ENCODE measurements at places on chromosomes 16 and 17. TPM values are rescaled to one million over a fixed set of nuclear protein-coding genes. Genes with fewer than 3 reads are reported as not detected.

TACO1 gene
- 7.9 TPM for total RNA-seq

IKZF3 gene
- not detected for total RNA-seq

NQO1 gene
- total RNA-seq, result 431 TPM

LUC7L gene
- total RNA-seq, result 78.5 TPM

PITPNM3 gene
- total RNA-seq, result 13.7 TPM

NETO2 gene
- total RNA-seq, result 9.4 TPM

GP2 gene
- total RNA-seq, result not detected

ZMYND15 gene
- total RNA-seq, result 0.32 TPM

TXNL4B gene
- 6.6 TPM for total RNA-seq

DNA sequence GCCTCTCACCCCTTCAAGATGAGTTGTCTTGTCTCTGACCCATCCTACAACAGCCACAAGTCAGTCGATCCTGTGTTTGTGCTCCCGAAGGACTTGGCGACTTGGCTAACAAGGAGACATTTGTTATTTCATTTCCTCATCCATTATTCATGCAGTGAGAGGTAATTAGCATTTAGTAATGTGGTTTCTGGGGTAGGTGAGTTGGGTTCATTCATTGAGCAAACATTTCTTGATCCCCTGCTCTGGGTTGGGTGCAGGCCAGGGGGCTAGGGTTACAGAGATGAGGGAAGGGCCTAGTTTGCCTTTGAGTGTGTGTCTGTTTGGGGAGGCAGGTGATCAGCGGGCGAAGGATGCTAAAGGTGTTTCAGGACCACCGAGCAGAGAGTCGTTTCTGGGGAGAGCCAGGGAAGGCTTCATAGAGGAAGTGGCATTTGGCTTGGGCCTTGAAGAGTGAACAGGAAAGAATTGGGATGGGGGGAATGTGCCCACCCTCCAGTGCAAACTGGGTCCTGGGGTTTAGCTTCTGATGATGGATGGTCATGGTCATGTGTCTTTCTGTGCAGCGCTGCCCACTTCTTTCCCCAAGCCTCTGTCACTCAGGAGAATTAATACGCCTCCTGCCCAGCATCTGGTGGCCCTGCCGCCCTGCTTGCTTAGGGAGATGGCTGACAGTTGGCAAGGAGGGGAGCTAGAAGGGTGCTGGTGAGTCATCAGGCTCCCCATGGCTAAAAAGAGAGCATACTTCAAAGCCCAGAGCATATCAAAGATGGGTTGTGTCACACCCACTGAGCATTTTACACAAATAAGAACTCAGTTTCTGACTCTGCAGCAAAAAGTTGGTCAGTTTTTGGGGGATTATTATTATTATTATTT is 38.5 kb downstream of the MSI2 start:
- DNase-seq, result no peak
- H3K4me1 ChIP-seq, result no peaks in the 10 kb centered on the region
- no peak overlapping the region for H3K4me3 ChIP-seq
- H3K27ac ChIP-seq, result no peak overlapping the region
- no peaks in the 10 kb centered on the region for H3K27me3 ChIP-seq

- DNase-seq, result no peak
- no peaks in the 10 kb centered on the region for H3K27me3 ChIP-seq
- no peak overlapping the region for H3K27ac ChIP-seq
- no peak overlapping the region for H3K4me3 ChIP-seq
- H3K4me1 ChIP-seq, result no peaks in the 10 kb centered on the region
These were observed 26.6 kb downstream of the PEMT start for GRCh38 chr17:17564896-17565295.

DNA sequence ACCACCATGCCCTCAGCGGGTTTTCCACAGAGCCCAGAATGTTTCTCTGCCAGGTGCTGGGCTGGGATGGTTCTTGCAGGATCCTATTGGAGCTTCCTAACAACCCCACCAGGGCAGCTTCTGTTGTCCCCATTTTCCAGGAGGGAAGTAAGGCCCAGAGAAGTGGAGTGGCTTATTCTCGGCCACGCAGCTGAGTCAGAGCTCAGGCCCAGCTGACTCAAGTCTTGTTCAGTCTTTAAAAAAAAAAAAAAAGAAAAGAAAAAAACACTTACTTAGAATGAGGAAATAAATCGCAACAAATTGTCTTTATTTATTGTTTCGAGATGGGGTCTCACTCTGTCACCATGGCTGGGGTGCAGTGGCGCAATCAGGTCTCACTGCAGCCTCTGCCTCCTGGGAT is 413.0 kb downstream of the CPPED1 start:
- peak; percentile 73 for DNase-seq
- no peak overlapping the region for H3K4me3 ChIP-seq
- H3K4me1 ChIP-seq, result peaks cover 24% of the 10 kb centered on the region
- no peaks in the 10 kb centered on the region for H3K36me3 ChIP-seq
- H3K27ac ChIP-seq, result no peak overlapping the region

GRCh38 chr16:3234543-3234856 is 458 bp downstream of the ZNF200 start:
- peak overlapping the region; percentile 84 for H3K27ac ChIP-seq
- peaks cover 22% of the 10 kb centered on the region for H3K36me3 ChIP-seq
- H3K27me3 ChIP-seq, result no peaks in the 10 kb centered on the region
- DNase-seq, result no peak
- peak overlapping the region; percentile 97 for H3K4me3 ChIP-seq

GRCh38 chr16:68656751-68657150 is 11.6 kb downstream of the CDH3 start:
- peaks cover 14% of the 10 kb centered on the region for H3K27me3 ChIP-seq
- no peaks in the 10 kb centered on the region for H3K36me3 ChIP-seq
- DNase-seq, result no peak

- H3K27me3 ChIP-seq, result no peaks in the 10 kb centered on the region
- no peaks in the 10 kb centered on the region for H3K4me1 ChIP-seq
- no peaks in the 10 kb centered on the region for H3K36me3 ChIP-seq
- no peak overlapping the region for H3K4me3 ChIP-seq
- no peak for DNase-seq
These were observed 23.0 kb downstream of the KCNJ16 start for GRCh38 chr17:70098030-70098429.

DNA sequence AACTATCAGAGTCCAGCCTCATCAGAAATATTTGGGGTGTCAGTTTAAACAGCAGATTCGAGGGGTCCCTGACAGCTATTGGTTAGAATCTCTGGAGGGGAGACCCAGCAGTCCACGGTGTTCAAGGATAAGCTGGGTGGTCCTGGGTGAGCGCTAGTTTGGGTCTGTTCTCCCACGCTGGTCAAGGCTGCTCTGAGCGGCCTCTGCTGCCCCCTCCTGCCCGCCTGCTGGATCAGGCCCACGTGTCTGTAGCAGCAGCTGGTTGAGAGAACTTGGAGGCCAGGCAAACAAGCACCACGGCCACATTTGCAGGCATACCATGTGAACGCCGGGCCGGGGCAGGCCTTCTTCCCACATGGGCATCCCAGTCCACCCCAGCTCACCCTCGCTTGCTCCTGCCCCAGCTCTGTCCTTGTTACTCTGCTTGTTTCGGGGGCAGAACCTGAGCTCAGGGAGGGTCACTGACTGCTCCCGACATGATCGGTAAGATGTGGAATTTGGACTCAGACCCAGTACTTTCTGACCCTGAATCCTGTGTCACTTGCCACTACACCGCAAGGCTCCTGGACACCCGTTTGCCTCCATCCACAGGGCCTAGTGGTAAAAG is 7.4 kb downstream of the FOXF1 start:
- H3K4me3 ChIP-seq, result no peak overlapping the region
- H3K36me3 ChIP-seq, result no peaks in the 10 kb centered on the region
- H3K27ac ChIP-seq, result no peak overlapping the region
- no peaks in the 10 kb centered on the region for H3K4me1 ChIP-seq
- H3K27me3 ChIP-seq, result peaks cover 20% of the 10 kb centered on the region

DNA sequence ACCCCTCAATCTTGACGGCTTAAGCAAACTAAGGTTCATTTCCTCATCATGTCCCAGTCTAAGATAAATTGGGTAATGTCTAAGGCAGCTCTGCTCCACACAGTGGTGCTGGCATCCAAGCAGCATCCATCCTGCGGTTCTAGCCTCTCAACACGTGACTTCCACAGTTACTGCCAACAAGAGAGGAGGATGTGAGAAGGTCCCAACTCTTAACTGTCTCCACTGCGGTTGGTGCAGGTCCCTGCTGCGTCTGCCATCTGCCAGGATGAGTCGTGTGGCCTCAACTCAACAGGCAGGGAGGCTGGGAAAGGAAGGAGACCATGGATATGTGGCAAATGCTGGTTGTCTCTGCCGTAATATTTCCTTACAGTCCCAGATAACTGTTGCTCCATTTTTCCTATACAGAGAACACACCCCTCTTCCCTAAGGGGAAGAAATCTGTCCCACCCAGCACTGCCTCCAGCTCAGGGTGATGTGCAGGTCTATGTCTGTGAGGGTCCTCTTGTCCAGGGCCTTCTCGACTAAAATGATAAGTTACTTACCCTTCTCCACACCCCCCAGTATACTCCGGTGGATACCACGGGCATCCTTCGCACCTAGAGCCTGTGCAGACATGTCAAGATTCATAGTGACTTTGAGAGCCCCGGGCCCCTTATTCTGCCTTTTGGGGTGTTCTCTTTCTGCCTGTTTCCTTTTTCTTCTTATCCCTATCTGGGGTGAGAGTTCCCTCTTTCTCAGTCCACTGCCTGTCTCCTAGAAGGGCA is 64.7 kb downstream of the KCNJ18 start:
- H3K36me3 ChIP-seq, result no peaks in the 10 kb centered on the region
- no peak overlapping the region for H3K27ac ChIP-seq
- no peaks in the 10 kb centered on the region for H3K4me1 ChIP-seq
- no peak for DNase-seq
- no peak overlapping the region for H3K4me3 ChIP-seq
- H3K27me3 ChIP-seq, result no peaks in the 10 kb centered on the region

- no peaks in the 10 kb centered on the region for H3K27me3 ChIP-seq
- peak overlapping the region; percentile 65 for H3K4me3 ChIP-seq
- H3K36me3 ChIP-seq, result no peaks in the 10 kb centered on the region
- H3K4me1 ChIP-seq, result 0 out of 2 replicates have a peak, but pooled peaks cover 3% of the 10 kb centered on the region
These were observed 897 bp upstream of the CYGB start for GRCh38 chr17:76538281-76538931.

- no peak for DNase-seq
- H3K27ac ChIP-seq, result no peak overlapping the region
- no peaks in the 10 kb centered on the region for H3K4me1 ChIP-seq
These were observed 5.1 kb upstream of the MT3 start for GRCh38 chr16:56584276-56584675.

DNA sequence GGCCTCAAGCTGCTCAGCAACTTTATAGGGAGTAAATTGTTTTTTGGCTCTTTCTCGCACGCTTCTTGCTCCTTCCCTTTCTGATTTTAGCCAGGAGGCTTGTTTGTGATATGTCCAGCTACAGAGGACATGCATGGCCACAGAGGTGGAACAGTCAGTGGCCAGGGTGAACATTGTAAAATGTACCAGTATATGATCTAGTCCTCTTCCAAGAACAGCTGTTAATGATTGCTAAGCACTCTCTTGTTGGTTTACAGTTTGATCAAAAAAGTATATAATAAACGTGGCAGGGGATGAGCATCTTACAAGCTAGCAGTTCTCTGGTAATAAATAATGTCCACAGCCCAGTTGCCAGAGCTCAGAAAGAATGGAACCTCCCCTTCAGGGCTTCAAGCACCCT is 461.7 kb upstream of the DYNLRB2 start:
- H3K36me3 ChIP-seq, result no peaks in the 10 kb centered on the region
- H3K27ac ChIP-seq, result no peak overlapping the region
- H3K4me3 ChIP-seq, result no peak overlapping the region
- H3K27me3 ChIP-seq, result no peaks in the 10 kb centered on the region
- no peak for DNase-seq
- H3K4me1 ChIP-seq, result no peaks in the 10 kb centered on the region

GRCh38 chr17:7107795-7108559 is 6.6 kb downstream of the ASGR2 start:
- no peaks in the 10 kb centered on the region for H3K4me1 ChIP-seq
- no peak overlapping the region for H3K4me3 ChIP-seq
- H3K27ac ChIP-seq, result no peak overlapping the region
- no peaks in the 10 kb centered on the region for H3K36me3 ChIP-seq
- peaks cover 35% of the 10 kb centered on the region for H3K27me3 ChIP-seq

- no peaks in the 10 kb centered on the region for H3K36me3 ChIP-seq
- no peaks in the 10 kb centered on the region for H3K27me3 ChIP-seq
- H3K4me3 ChIP-seq, result no peak overlapping the region
- peak overlapping the region; percentile 92 for H3K27ac ChIP-seq
- peaks cover 31% of the 10 kb centered on the region for H3K4me1 ChIP-seq
These were observed 1.7 kb upstream of the TAF15 start for GRCh38 chr17:35807371-35808144.

GRCh38 chr17:45384047-45384788 is 48.5 kb downstream of the ARHGAP27 start:
- H3K4me3 ChIP-seq, result no peak overlapping the region
- no peak for DNase-seq
- no peaks in the 10 kb centered on the region for H3K27me3 ChIP-seq
- H3K4me1 ChIP-seq, result 0 out of 2 replicates have a peak, but pooled peaks cover 11% of the 10 kb centered on the region

- peak overlapping the region; percentile 79 for H3K27ac ChIP-seq
- H3K27me3 ChIP-seq, result no peaks in the 10 kb centered on the region
- H3K36me3 ChIP-seq, result peaks cover 19% of the 10 kb centered on the region
- DNase-seq, result peak; percentile 47
- no peak overlapping the region for H3K4me3 ChIP-seq
These were observed 41.8 kb downstream of the TNRC6A start for GRCh38 chr16:24771132-24771778.

DNA sequence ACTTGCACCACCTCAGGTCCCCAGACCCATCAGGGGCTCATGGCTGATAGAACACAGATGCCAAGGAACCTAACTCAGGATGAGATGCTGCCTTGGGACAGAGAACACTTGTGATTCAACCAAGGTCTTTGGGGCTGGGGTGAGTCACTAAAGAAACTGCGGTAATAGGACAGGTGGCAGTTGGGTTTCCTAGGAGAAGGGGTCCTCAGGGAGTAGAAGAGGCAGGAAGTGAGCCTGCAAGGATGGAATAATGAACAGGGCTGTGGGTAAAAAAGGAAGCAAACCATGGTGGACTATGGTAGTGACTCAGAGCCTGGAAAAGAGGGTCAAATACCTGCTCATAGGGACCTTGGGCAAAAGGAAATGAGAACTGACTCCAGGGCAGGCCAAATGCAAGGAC is 6.5 kb upstream of the PNPO start:
- DNase-seq, result peak; percentile 11
- no peak overlapping the region for H3K4me3 ChIP-seq
- peaks cover 7% of the 10 kb centered on the region for H3K4me1 ChIP-seq
- H3K27me3 ChIP-seq, result no peaks in the 10 kb centered on the region

DNA sequence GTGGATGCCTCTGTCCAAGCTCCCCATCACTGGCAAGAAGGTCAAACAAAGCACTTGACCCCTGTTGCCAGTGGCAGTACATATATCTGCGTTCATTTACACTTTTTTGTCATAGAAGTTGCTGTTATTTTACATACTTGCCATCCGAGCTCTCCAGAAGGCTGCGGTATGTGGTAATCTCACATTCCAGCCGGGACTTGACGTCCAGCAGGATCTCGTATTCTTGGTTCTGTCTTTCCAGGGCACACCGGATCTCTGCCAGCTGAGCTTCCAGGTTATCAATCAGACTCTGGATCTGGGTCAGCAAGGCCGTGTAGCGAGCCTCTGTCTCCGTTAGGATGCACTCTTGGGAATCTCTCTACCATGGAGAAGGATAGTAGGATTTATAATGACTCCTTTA is 6.6 kb downstream of the KRT39 start:
- H3K27me3 ChIP-seq, result no peaks in the 10 kb centered on the region
- no peak overlapping the region for H3K4me3 ChIP-seq
- DNase-seq, result no peak

Measured in GM23248 (cell line).